ENCODE measurements at places on chromosomes 16 and 17.

DNA sequence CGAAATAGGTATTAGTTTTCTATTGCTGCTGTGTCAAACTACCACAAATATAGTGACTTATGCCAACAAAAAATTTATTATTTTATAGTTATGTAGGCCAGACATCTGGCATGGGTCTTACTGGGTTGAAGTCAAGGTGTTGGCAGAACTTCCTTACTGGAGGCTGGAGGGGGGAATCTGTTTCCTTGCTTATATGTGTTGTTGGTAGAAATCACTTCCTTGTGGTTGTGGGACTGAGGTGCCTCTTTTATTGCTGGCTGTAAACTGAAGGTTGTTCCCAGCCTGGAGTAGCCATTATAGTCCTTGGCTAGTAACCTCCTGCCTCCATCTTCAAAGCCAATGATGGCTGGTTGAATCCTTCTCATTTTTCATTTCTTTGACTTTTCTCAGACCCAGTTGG, 439.8 kb upstream of the EEF2KMT start:
- DNase-seq, result no peak

DNA sequence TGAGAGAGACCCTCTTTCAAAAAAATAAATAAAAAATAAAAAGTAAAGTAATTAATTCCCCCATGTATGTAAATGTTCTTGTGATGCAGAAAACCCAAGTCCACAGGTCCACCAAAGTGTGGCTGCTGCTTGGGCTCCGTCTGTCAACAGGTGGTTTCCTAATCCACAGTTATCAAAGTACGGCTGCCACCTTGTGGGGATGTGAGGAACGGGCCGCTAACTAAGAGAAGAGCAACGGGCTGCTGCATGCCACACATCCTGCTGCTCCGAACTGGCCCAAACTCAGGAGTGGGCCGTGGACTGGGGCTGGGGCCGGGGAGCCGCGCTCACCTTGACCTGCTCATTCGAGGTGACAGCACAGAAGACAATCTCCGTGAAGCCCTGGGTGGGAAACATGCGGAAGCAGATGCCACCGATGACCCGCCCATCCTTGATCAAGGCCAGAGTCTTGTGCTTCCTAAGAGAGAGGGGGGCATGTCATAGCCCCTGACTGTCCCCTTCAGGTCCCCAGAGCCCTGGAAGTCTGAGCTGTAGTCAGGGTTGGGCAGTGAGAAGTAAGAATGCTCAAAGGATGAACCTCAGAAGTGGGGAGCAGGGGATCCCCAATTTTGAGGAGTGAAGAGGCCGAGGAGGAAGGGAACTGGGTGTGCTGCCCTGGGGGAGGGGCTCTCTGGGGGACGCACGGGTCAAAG, 4.3 kb downstream of the KAT2A start:
- DNase-seq, result peak; percentile 91

- DNase-seq, result no peak
These were observed 8.1 kb downstream of the DEF8 start for GRCh38 chr16:89956505-89957215.

GRCh38 chr17:77924757-77925336, 33.7 kb upstream of the TNRC6C start:
- peak; percentile 86 for DNase-seq

DNA sequence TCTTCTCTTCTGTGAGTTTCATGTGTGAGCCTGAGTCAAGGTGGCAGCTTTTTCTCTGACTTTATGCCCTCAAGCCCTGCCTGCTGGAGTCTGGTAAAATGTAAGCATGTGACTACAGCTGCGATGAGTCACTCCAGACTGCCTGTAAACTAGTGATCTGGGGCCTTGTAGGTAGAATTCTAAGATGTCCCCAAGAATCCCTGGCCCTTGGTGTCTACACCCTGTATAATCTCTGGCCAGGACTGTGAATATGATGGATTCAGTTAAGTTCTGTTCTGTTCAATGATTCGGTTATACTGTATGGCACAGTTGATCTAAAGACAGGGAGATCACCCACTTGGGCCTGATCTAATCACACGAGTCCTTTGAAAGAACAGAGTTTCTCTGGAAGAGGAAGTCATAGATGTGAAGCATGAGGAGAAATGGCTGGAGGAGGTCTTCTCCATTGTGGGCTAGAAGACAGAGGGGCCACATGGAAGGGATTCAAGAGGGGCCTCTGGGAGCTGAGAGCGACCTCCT, 29.8 kb downstream of the PRSS54 start:
- DNase-seq, result no peak

DNA sequence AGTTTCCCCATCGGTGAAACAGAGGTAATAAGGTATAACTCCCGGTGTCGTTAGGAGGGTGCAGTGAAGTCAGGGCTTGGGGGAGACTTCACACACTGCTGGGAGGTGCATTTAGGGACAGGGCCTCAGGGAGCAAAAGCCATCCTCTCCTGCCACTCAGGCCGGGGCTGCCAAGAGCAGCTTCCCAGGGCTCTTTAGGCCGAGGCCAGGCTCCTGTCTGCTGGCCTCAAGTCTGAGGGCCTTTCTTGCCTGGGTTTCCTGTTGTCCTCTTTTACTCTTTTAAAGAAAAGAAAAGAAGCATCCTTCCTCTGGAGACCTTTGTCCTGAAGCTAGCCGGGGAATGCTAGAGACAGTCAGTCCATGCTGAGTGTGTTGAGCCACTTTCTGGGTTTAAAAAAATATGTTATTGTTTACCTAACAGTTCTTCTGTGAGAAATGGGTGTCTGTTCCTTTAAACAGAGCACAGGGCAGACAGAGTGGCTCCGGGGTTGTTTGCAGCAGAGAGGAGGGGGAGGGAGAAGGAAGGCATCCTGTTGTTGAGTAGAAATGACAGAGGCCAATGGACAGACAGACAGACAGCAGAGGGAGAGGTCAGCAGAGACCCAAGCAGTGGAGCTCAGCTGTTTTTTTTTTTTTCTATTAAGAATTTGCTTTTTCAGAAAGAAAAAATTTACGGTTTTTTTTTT, 79.1 kb downstream of the C17orf67 start:
- DNase-seq, result no peak

- no peak for DNase-seq
These were observed 416 bp downstream of the MT1H start for GRCh38 chr16:56669840-56670619.

DNA sequence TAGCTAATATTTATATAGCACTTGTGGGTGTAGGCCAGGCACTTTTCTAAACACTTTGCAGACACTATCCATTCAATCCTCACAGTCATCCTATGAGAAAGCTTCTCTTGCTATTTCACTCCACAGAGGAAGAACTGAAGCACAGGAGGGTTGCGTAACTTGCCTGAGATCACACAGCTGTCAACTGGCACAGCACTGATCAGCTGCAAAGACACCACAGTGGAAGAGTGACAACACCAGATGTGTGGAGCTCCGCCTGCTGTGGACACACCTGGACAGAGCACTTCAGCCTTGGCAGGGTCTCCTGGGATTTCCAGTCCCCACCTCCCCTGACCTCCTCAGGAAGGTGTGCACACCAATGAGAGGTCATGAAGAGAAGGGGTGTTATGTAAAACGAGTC, 13.3 kb upstream of the CNEP1R1 start:
- no peak for DNase-seq

- no peak for DNase-seq
These were observed 22.6 kb upstream of the ITGB4 start for GRCh38 chr17:75698659-75699058.

- no peak for DNase-seq
These were observed 27.2 kb upstream of the DUSP14 start for GRCh38 chr17:37462492-37462891.

DNA sequence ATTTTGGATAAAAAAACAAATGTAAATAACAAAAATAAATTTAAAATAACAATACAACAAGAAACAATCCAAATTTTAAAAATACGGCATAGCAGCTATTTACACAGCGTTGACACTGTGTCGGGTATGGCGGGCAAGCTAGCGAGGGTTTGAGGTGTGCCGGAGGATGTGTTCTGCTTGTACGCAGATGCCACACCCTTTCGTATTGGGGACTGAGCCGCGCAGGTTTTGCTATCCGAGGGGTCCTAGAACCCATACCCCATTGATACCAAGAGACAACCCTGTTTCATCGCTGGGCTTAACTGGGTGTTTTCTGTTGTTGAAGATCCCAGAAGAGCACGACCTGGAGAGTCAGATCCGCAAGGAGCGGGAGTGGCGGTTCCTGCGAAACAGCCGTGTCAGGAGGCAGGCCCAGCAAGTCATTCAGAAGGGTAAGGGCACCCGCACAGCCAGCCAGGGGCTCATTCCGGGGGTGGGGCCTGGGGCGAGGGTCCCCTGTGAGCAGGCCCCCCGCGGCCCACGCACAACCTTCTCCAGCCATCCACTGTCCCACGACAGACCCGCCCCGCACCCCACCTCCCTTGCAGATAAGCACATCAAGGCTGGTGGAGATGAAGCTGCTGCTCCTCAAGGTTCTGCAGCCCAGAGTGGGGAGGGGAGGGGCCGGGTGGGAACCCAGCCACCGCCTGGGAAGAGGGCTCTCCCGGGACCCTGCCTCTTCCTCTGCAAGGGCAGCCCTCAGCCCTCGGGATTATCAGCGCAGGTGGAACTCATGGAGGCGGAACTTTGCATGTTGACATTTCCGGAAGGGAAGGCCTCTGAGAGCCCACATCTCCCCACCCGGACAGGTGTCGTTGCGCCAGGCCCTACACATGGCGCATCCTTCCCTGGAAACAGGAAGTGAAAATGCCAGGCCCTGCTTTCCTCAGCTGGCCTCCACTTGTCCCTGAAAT, 51.2 kb upstream of the CHMP6 start:
- DNase-seq, result peak; percentile 54

- DNase-seq, result no peak
These were observed 212.4 kb downstream of the UTP18 start for GRCh38 chr17:51472670-51473205.

DNA sequence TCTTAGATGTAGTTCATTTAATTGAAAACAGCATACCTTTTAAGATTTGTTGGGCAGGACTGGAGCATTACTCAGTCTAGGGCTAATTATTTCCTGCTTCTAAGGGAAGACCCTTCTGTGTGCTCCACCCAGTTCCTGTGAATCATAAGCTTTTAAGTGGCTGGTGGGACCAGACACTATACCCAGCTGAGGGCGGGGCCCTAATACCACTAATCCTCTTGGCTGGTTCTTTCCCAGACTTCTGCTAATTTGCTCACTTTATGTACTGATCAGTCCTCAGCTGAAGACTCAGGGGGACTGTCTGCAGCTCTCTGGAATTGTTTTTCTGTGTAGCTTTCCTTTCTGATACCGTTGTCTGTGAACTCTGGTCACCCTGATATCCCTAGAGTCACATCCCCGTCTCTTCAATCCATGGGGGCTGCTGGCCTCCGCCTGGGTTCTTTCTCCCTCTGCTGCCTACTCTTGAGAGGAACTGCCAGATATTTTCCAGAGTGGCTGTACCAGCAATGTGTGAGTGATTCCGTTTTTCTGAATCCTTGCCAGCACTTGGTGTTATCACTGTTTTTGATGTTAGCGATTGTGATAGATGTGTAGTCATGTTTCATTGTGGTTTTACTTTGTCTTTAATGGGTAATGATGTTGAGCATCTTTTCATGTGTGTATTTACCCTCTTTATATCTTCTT, 35.1 kb downstream of the MFSD11 start:
- DNase-seq, result no peak

- DNase-seq, result peak; percentile 66
These were observed 986 bp upstream of the ELOB start for GRCh38 chr16:2777903-2778629.

DNA sequence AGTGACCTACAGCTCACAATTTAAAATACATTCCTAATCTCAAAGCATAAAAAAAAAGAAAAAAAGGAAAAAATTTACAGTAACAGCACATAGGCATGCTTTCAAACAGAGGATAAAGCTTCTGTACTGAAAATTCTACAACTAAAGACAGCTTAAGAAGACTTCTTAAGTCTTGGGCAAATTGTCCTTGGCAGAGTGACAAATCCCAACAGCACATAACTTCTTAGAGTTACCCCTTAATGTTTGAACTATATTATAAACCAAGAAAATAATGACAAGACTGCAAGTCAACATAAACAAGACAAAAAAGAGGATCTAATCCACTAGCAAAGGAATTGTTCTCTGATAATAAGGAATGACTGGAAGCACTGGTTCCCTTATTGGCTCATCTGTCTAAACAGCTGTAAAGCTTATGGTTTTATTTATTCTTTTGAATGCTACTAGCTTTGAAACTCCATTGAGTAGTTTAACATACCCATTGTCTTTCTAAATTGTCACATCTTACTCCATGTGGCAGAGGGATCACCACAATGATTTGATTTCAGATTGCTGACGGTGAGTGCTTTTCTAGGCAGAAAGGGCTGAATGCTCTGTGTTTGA, 1576.8 kb upstream of the GOT2 start:
- DNase-seq, result no peak

DNA sequence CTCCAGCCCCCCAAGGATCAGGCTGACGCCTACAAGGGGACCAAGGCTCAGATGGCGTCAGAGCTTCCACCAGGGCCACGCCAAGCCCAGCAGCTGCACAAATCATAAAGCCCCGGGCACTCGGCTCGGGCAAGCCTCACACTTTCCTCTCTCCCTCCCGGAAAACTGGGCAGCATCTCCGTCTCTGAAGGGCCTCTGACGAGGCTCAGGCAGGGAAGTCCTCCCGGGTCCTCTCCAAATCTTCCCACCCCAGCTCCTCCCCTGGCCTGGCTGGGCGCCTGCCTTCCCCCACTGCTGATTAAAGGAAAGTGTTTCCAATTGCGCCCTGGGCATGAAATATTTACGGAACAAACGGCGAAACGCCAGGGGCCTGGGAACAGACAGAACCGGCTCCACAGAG, 38.5 kb downstream of the PIEZO1 start:
- DNase-seq, result no peak

- no peak for DNase-seq
These were observed 156.2 kb downstream of the PPM1E start for GRCh38 chr17:58911741-58912343.

DNA sequence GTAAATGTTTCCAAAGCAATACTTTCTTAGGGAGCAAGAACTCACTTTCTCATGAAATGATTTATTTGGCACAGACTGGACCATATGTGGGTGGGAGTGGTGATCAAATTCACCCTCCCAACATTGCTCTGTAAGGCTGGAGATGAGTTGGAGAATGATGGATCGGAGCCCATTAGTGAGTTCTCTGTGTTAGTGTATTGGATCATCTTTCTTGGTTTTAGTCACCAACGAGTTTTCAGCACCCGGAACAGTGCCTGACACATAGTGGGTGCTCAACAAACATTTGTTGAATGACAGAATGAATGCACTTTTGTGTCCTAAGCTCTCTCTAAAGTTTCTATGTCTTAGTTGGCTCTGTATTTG, 104.5 kb upstream of the FAM20A start:
- DNase-seq, result no peak

GRCh38 chr17:66492561-66493005, 190.2 kb downstream of the PRKCA start:
- no peak for DNase-seq

- DNase-seq, result peak; percentile 70
These were observed at the start of gene MARVELD3 for GRCh38 chr16:71626018-71626857. Gene MARVELD3 (plus strand): TSS chr16:71626184. CDS start chr16:71626230, 46 bp downstream.

DNA sequence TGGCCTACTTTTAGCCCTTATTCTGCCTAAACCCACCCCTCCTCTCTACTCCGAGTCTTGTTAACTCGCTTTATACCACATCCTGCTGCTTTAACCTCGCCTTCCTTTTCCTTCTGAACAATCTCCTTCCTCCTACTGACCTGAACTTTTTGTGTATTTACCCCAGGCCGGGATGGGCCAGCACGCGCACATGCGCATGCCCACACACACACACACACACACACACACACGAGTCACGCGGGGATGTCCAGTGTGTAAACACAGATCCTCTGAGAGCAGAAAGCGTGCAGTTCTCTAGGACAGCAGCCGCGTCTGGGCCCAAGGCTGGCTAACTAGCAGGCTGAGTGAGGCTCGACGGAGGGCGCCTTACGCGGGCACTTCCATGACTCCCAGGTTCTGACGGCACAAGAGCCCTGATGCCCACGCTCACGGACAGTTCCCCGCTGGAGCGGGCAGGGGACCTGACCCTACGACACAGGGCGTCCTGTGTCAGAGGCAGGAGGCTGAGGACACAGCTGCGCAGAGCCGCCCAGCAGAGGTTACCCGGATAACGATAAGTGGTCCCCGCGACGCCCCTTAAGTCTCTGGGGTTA, 610 bp downstream of the PIK3R5 start:
- DNase-seq, result peak; percentile 66

Measured in sciatic nerve (tissue), 2 donors.